ENCODE measurements at places on chromosomes 7 and 10.

- no peak for DNase-seq
Observed at GRCh38 chr7:1210979-1211608, 21.6 kb upstream of the UNCX start.

GRCh38 chr7:77409005-77409738 is 7.0 kb downstream of the GSAP start:
- no peak for DNase-seq

GRCh38 chr10:124527874-124528395 is 66.3 kb downstream of the LHPP start:
- no peak for DNase-seq

DNA sequence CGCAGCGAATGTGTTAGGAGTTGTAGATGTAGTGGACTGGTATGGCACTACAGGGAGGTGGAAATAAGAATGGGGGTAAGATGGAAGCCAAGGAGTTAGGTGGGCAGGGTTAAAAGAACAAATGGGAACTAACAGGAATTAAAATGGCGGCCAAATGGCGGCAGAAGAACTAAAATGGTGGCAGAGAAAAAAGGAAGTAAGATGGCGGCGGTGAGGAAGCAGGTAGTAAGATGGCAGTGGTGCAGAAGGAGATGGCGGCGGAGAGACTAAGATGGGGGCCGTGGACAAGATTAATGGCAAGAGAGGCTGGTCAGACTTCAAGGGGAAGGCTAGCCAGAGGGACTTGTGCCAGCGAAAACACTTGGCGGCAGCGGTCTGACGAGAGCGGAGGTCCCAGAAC is 44.5 kb downstream of the ZNF138 start:
- no peak for DNase-seq

DNA sequence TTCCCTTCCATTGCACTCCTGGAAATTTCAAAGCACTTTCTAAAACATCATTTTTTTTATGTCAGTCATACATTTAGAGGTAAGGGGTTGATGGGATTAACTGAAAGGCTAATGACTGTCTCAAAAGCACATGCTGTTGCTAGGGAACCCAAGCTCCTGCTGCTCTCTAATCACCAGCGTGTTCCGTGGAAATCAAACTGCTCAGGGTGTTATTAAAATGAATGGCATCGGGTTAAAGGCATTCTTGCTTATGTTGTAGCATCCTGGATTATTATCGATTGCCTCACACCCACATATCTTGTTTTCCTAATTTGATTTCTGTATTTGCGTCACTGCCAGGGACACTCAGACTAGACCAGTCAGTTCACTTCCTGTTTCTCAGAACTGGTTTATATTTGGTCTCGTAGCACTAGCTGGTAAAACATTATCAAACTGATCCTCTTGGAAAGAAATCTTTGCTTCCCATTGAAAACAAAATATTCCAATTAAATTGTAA is 216.5 kb upstream of the MKLN1 start:
- DNase-seq: peak; percentile 46

DNA sequence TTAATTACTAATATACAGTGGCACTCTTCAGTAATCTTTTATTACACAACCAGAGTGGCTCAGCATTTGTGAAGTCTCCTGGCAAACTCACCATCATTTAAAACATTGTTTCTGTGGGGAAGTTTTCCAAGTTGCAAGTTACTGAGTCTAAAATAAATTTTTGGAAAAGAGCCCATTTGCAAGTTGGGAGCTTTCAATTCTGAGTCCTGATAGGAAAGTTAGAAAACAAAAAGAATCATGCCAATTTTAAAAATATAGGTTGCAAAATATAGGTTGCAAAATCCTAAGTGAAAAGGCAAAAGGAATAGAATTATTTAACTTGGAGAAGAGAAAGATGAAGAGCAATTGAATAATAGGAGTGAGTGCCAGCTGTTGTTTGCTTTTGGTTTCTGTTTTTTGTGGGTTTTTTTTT is 378.8 kb upstream of the C7orf33 start:
- DNase-seq: no peak

DNA sequence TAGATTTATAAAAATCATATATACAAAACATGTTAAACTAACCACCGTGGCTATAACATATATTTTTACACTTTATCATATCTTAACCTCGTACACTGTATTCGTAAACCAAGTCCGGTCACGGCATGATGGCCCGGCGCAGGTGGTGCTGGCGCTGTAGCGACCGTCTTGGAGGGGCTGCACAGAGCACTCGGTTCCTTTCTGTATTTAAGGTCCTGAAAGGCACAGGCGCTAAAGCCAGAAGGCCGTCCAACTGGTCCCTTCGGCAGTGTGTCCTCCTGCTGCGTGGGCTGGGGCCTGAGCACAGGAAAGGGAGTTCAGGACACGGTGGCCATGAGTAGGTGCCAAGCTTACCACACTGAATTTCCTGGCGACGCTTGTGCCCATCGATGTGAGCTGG is 33.8 kb downstream of the AMZ1 start:
- DNase-seq: no peak

DNA sequence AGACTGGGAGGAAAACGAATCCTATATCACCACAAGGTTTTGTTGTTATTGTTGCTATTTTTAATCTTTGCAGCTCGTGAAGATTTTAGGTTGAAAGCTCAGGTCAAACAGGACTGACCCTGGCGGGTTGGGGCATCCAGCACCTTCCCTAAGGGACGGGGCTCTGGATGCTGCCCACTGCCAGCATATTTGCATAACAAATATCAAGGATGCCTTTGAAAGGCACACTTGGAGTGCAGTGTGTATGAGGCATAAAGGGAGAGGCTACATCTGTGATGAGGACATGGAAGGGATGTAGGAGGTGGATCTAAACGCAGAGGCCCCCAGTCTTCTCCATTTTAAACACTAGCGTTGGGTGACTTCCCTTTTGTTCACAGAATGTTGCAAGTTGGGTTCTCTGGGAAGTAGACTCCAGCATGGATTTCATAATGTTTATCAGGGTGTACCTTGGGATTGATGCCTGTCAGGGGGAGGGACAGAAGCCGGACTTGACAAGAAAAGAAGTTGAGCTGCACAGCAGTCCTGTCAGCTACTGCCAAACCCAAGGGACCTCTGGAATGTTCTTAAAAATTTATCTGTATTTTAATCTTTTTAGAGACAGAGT is 181.1 kb upstream of the IMMP2L start:
- no peak for DNase-seq

GRCh38 chr7:106009503-106010226 is 46.6 kb downstream of the CDHR3 start:
- peak; percentile 89 for DNase-seq

GRCh38 chr10:89653410-89653869 is 8.4 kb upstream of the PANK1 start:
- no peak for DNase-seq

DNA sequence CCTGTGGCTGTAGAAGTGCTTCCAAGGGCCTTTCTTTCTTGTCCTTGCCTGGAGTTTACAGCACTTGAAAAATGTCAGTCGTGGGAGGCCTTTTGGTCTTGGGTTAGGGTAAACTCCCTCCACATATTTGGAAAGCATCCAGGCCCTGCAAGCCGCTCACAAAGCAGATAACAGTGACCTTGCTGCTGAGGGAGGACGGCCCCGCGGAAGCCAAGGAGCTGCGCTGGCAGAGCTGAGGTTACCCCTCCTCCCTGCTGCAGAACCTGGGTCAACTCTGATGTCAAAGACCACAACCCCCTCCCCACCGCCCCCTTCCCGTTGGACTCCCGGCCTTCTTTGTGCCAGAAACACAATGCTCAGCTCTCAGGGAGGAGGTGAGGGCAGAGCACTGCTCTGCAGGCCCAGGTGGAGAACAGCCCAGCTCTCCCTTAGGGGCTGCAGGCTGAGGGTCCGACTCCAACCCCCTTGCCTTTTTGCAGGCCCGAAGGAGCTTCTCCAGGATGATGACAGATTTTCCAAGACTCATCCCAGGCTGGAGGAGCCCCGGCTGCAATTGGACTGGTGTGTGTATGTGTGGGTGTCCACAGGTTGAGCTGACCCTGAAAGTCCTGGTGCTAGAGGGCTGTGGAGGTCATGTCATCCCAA is 957.6 kb upstream of the ZNF722 start:
- no peak for DNase-seq

DNA sequence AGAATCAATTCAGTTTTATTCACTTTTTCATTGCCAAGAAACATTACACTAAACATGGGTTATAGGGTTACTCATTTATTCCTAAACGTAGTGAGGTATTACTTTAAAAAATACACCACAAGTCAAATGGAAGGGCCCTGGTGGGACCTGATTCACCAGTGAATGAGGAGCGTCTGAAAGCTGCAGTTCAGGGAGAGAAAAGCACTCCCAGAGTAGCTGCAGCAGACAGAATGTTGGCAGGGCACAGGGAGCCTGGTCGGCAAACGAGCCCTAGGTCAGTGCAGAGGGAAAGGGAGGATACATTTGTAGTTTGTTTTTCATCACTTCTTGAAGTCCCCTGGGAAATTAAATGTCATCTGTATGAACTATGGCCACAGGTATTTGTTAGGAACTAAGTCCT is 361.7 kb upstream of the ETV1 start:
- DNase-seq: no peak

GRCh38 chr7:45221896-45222604 is 64.5 kb downstream of the RAMP3 start:
- DNase-seq: no peak

DNA sequence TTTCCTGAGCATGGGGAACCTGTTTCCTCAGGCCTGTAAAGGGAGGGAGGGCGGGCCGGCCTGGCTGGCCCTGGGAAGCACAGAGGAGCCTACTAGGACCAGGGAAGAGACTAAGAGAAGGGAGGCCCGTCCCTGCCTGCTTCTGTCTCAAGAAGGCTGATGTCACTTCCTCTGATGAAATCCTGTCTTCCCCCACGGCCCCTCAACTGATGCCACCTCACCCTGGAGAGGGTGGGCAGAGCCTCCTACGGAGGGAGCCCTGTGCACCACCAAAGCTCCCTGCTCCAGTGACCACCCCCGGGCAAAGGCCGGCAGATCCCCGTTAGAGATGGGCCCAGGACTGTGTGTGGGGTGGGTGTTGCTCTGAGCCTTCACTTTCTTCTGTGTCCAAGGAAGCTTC is 1.0 kb upstream of the PILRA start:
- DNase-seq: no peak

GRCh38 chr7:65800890-65801341 is 72.0 kb upstream of the VKORC1L1 start:
- DNase-seq: no peak

Measured in NCI-H2029 (cell line).